Umbilical cord (tissue), 2 donors: ENCODE measurements at places on chromosomes 11 and 22.

DNA sequence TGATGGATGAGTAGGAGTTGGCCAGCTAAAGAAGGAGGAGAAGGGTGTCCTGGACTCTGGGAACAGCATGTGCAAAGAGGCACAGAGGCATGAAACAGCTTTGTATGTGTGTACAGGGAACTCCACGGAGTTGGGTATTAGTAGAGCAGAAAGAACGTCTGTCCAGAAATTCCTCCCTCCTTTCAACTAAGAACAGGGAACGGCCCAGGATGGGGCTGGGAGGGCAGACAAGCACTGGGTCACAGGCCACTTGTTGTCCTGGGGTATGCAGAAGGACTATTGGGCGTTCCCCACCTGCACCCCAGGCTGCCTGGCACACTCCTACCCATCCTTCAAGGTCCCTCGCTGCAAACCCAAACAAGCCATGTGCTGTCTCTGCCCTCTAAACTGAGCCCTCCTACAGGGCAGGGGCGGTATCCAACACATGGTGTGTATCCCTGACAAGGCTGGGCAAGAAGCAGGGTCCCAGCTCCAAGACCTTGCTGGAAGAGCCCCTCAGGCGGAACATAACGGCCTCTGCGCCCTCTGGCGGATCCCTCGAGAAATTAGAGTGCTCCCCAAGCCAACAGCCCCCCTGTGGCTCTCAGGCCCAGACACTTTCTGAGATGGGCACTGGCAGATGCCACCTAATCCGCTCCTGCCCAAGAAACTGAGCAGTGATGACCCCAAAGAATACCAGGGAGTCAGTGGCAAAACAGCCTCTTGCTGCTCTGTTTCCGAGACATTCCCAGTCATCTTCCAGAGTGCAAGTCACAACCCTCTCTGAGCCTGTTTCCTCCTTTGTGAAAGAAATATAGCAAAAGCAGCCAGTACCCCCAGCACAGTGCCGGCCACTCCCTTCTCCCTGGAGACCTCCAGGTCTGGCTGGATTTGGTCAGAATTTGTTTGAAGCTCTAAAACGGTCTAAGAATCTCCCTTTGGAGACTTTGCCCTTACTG, 1.6 kb upstream of the ELFN2 start:
- DNase-seq, result peak; percentile 36

GRCh38 chr22:46058591-46059519, 81.9 kb upstream of the WNT7B start:
- no peak for DNase-seq

- DNase-seq, result peak; percentile 13
Observed at GRCh38 chr11:57885298-57886050, 123.9 kb downstream of the CTNND1 start.

DNA sequence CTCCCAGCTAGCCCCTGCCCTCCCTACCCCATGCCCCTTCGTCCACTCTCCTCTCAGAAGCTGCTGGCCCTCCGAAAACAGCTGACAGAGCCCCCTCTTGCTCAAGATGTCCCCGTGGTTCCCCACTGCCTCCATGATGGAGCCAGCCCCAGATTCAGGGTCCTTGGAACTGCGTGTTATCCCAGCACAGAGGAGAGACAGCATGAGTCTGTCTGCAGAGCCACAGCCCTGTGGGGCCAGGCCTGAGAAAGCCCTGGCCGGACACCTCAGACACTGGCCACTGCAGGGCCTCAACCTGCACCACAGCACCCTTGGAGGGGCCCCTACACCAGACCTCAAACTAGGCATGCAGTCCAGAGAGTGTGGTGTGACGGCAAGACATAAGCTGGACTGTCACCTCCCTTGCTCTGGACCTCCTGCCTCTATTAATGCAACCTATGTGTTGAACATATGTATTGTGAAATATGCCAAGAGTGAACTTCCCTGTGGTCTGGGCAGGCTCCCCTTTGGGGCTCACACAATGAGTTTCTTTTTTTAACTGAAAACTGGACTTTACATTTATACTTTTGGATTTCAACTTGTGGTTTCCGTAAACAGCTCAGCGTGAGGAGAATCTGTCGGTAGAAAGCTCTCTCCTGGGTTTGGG, 9.6 kb downstream of the PNPLA5 start:
- no peak for DNase-seq

DNA sequence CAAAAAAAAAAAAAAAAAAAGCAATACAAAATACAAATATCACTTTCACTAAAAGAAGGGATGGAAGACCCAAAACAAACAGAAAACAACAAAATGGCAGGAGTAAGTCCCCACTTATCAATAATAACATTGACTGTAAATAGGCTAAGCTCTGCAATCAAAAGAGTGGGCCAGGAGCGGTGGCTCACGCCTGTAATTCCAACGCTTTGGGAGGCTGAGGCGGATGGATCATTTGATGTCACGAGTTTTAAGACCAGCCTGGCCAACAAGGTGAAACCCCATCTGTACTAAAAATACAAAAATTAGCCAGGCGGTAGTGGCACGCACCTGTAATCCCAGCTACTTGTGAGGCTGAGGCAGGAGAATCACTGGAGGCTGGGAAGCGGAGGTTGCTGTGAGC, 9.8 kb upstream of the PPP6R3 start:
- no peak for DNase-seq

GRCh38 chr11:116396331-116396730, 376.5 kb downstream of the BUD13 start:
- DNase-seq, result no peak

GRCh38 chr11:112555491-112556364, 295.1 kb upstream of the PLET1 start:
- DNase-seq, result peak; percentile 44
